ENCODE measurements at places on chromosomes 1 and 21.

DNA sequence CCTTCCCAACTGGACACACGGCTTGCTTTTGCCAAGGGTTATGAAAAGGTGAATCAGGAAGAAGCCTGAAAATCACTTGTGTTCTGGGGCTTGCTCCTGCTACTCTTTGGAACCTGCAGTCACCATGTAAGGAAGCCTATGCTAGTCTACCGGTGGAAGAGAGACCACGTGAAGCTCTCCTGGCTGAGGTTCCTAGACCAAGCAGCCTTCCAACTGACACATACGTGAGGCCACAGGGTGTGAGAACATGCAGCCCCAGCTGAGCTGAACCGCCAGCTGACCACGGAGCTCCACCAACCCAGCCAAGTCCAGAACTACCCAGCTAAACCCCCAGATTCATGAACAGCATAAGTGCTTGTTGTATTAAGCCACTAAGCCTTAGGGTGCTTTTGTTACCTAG lies 72.8 kb upstream of the KRTAP19-8 start:
- DNase-seq = no peak

DNA sequence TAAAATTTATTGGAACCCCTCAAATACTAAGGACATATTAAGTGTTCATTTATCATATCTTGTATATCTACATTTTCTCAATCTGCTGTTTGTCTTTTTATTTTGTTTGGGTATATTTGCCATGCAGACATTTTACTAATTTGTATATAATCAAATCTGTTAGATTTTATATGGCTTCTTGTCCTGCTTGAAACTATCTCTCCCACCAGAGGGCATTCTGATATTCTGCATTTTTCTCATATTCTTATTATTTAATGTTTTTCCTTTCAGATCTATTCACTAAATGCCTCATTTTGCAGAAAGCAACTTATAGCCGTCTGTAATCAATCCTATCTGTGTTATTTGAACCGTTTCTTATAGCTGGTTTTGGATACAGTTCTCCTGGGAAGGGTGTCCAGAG lies 745.5 kb downstream of the LRRIQ3 start:
- DNase-seq = no peak

- no peak for DNase-seq
Measured at GRCh38 chr1:53728702-53729455, 10.1 kb downstream of the GLIS1 start.

- DNase-seq = no peak
Measured at GRCh38 chr21:45059121-45059520, 15.3 kb upstream of the ADARB1 start.

GRCh38 chr1:37055631-37056030 lies 21.3 kb upstream of the GRIK3 start:
- DNase-seq = no peak

GRCh38 chr1:167711797-167712196 lies 10.0 kb upstream of the MPZL1 start:
- no peak for DNase-seq

GRCh38 chr1:10909697-10910680 lies 102.5 kb upstream of the TARDBP start:
- DNase-seq = no peak

GRCh38 chr21:42094811-42095210 lies 23.7 kb downstream of the UMODL1 start:
- DNase-seq = no peak

All from cerebellar nuclear complex (tissue), 1 donor.